ENCODE measurements at places on chromosomes 11 and 22.

GRCh38 chr11:44999068-44999467, 48.4 kb upstream of the TP53I11 start:
- no peak for DNase-seq

- DNase-seq = no peak
Observed at GRCh38 chr11:113457784-113458183, 17.4 kb downstream of the DRD2 start.

GRCh38 chr11:33670250-33671011, 30.2 kb downstream of the C11orf91 start:
- DNase-seq = no peak

GRCh38 chr22:25077964-25078363, 121.7 kb upstream of the CRYBB3 start:
- DNase-seq = no peak

DNA sequence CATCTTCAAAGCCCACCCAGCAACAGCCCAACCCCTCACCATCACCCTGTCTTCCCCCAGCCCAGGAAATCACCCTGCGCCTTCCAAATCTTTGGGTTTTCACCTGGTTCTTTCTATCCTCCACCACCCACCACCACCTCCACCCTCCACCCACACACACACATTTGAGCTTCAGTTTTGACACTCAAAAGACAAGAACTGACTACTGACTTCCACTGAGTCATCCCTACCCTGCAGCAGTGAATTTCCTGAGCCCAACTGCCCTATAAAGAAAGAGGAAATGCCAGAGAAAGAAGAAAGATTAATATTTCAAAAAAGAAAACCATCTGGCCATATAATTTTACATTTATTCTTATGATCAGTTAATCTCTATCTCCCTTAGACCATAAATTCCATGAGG, 137.5 kb downstream of the CHST1 start:
- no peak for DNase-seq

DNA sequence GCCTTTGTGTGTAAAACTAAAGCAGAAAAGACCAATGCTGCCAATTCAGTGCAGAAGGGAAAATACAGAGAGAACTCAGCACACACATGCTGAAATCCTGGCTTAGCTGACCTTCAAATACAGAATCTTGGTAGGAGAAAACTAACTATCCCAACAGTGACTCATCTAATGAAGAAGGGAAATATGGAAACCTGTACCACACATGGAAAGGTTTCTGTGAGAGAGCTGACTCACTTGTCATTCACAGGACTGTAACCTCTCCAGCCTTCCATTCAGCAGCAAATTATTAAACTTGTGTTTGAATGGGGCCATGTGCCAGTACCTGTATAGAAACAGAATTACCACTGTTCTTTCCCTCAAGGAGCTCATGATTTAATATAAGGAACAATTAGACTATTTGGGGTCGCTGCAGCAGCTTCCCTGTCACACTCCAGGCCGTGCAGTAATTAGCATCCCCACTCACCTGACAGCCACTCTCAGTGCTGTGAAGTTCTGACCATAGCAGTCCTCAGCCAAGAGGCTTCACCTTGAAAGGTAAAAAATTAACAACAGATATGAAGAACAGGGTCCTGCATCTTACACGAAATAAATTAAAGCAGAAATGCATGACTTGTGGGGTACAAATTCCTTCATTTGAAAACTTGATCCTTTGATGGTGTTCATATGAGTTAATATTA, 53.9 kb downstream of the MSANTD4 start:
- DNase-seq = no peak

DNA sequence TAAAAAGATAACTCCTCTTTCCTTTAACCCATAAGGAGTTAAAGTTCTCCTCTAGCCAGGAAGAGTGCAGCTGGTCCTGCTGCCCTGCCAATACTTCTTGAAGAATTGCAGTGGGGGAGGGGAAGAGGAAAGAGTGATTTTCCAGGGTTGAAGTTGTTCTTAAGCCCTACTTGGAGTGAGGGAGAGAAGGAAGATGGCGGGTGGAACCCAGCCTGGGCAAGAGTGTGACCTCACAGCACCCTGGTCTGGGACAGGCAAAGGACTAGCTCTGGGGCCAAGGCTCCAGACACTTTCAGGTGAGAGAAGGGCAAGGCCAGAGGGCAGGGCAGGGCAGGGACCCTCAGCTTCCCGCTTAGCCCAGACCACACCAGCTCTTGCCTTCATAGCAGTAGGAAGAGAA, 6.6 kb downstream of the TNKS1BP1 start:
- no peak for DNase-seq

GRCh38 chr11:10155793-10156490, 138.1 kb downstream of the SBF2 start:
- DNase-seq = no peak

GRCh38 chr11:1422981-1423380, 33.2 kb downstream of the BRSK2 start:
- DNase-seq = no peak

- DNase-seq = no peak
Observed at GRCh38 chr11:13384908-13385640, 77.9 kb downstream of the BTBD10 start.

DNA sequence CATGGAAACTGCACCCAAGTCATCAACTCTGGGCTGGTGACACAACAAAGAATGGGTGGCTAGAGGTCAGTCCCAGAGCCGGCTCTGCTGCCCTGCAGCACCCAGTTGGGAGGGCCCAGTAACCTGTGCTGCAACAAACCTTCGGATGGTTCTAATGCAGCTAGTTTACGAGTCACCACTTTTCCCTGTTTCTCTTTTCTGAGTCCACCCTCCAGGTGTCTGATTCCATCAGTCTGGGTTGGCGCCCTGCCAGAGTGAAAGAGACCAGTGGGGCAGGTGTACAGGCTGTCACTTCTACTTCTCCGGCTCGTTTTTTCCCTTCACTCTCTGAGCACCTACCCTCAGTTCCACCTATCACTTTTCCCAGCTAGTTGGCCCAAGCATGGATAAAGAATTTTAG, 572.9 kb downstream of the NTM start:
- no peak for DNase-seq

DNA sequence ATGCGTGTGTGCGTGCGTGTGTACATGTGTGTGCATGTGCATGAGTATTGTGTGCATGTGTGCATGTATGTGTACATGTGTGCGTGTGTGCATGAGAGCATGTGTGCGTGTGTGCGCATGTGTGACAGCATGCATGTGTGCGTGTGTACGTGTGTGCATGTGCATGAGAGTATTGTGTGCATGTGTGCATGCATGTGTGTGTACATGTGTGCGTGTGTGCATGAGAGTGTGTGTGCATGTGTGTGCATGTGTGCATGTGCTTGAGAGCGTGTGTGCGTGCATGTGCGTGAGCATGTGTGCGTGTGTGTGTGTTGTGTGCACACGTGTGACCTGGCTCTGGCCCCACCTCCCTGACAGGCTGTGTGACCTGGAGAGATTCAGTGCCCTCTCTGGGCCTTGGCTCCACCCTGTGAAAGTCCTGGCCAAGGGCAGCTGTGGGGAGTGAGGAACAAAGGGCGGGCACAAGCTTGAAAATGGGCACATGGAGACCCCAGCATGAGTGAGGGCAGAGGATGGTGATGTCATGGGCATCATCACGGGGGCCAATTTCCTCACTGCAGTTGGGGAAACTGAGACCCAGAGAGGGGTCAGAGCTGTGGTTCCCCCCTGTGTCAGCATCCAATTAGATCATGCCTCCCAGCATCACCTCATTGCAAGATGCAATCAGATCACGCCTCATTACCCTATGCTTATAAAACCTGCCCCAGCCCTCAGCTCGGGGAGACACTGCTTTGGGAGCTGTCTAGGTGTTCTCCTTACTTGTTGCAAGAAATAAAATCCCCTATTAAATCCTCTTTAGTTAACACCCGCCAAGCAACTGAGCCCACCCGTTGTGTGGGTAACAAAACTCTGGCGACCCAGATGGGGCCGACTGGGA, 658 bp downstream of the ACY3 start:
- DNase-seq = no peak

- no peak for DNase-seq
Observed at GRCh38 chr22:45169591-45170466, 6.1 kb downstream of the NUP50 start.

DNA sequence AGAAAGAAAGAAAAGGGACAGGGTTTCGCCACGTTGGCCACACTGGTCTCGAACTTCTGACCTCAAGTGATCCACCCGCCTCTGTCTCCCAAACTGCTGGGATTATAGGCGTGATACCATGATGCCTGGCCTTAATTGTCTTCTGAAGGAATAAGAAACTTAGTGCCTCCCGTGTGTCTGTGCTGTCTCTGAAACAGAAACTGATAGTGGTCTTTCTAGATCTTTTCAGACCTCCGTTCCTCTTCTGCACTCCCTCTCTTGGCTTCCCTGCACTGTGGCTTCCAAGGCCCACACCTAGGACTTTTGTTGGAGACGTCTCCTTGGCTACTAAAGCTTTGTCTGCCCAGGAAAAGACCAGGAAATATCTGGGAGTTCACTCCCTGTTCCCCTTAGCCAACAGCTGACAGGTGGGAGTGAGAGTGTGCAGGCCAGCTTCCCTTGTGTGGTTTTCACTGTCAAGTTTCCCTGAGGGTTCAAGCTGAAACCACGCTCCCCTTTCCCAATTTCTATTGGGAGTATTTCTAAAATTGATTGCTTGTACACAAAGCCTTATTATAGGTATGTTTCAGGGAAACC, 10.1 kb upstream of the HTR3B start:
- no peak for DNase-seq

GRCh38 chr11:18449251-18449650, 6.4 kb upstream of the LDHAL6A start:
- no peak for DNase-seq

- no peak for DNase-seq
Observed at GRCh38 chr11:1473786-1474185, 12.8 kb downstream of the MOB2 start.

- DNase-seq = no peak
Observed at GRCh38 chr11:30889143-30889794, 303.1 kb upstream of the MPPED2 start.

DNA sequence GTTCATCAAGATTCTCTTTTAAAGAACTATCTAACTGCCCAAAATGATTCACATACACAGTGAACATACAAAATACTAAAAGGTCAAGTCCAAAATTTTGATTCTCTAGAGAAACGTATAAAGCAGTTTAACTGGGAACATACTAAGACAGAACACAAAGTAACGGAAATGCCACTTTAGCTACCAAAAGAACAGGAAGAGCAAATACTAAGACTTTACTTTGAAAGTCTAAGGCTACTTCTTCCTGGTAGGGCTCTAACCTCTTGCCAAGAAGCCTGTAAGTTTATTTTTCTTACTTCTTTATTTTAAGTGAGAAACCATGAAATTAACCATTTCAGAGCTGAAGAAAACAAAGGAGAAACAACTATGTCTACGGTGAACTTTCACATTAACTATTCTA, 6.2 kb downstream of the PICALM start:
- DNase-seq = no peak

DNA sequence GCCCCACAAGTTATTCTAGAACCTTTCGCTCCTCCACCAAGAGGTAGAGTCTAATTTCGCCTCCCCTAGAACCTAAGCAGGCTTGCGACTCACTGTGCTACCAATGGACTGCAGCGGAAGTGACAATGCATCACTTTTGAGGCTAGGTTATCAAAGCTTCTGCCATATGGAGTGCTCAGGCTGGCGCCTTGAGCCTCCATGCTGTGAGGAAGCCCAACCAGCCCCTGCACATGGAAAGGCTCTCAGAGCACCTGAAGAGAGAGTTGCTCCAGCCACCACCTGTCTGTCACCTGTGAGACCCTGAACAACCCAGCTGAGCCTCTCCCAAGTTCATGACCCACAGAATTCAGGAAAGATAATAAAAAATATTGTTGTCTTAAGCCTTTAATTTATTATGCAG, 29.3 kb upstream of the CBX7 start:
- no peak for DNase-seq

DNA sequence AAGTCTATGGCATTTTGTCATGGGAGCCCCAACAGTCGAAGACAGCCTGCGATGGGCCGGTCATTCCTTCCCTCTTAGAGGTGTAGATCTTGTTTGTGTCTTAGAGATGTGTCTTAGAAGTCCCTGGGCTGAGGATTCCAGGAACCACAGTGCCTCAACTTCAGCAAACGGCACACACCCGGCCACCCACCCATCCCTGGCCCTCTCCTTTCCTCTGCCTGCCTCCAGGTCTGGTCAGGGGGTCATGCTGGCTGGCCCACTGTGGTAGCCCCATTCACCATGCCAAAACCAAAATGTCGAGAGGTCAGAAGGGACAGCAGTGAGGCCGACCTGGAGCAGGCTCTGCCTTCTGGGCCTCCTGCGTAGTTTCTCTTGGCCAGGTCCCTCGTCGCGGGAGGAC, 857.9 kb downstream of the TBC1D22A start:
- no peak for DNase-seq

DNA sequence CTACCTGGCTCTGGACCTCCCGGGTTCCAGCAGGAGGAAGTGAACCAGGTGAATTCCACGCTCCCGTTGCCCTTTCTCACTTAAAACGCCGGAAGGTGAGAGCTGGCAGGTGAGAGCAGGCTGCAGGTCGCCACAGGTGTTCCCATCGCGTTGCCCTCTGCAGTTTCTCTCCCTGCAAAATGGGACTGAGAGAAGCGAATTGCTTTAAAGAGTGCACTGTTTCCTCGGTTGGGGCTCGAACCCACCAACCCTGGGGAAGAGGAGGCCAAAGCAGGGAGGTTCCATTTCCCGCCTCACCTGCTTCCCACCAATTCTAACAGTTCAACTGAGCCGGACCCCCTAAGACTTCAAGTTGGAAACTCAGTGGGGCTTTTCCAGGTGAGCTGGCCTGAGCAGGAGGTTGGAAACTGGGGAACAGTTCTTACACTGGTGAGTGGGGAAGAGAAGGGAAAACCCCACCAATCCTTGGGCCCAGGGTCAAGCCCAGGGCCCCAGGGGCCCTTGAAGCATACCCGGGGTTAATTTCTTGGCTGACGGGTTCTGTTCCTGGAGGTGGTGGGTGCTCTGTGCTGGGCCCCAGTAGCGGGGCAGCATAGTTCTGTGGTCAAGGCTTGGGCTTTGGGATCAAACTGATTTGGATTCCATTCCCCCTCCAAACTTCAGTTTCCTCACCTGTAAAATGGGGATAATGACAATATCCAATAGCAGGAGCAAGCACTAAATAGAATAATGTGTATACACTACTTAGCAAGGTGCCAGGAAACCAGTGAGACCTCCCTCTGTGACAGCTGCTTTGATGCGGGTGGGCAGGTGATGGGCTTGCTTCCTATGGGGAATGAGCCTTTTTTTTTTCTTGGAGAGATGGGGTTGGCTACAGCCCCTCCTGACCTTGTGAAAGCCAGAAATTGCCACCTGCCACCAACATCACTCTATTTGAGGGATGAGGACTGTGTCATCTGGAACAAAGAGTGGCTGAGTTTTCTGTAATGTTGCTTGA, 788 bp downstream of the CD82 start:
- no peak for DNase-seq

GRCh38 chr11:120255519-120255866, 15.6 kb downstream of the POU2F3 start:
- no peak for DNase-seq

- no peak for DNase-seq
Observed at GRCh38 chr11:47573321-47573720, 5.4 kb downstream of the KBTBD4 start.

GRCh38 chr22:27647540-27647939, 154.0 kb downstream of the MN1 start:
- DNase-seq = no peak

- DNase-seq = no peak
Observed at GRCh38 chr11:122173587-122173986, 57.6 kb upstream of the BLID start.
